Activated CD4-positive, alpha-beta T cell treated with anti-CD3 and anti-CD28 coated beads, Interleukin-2, amount 10 ng/mL, durations not matched to agents 24 days and 14 days (primary cell): ENCODE measurements at places on chromosomes 3 and 15. TPM values are rescaled to one million over a fixed set of nuclear protein-coding genes. Genes with fewer than 3 reads are reported as not detected.

The KY gene
- total RNA-seq, result not detected in 2 replicates

The TOMM70 gene
- total RNA-seq, result 57.4 and 61.5 TPM in 2 replicates

The LRTM1 gene
- total RNA-seq, result not detected in 2 replicates

The MINAR1 gene
- 0.64 and 0.65 TPM in 2 replicates for total RNA-seq

The FBN1 gene
- 0.64 and 1.0 TPM in 2 replicates for total RNA-seq

The THPO gene
- total RNA-seq, result not detected in 2 replicates

The FBLN2 gene
- total RNA-seq, result not detected in 2 replicates

The DNAH12 gene
- total RNA-seq, result not detected in 2 replicates

The CCRL2 gene
- 1.7 and 1.9 TPM in 2 replicates for total RNA-seq

The ARL14 gene
- not detected in 2 replicates for total RNA-seq

The MYO5C gene
- 0.24 and 0.30 TPM in 2 replicates for total RNA-seq

The WDR93 gene
- not detected in 2 replicates for total RNA-seq

The HRG gene
- not detected in 2 replicates for total RNA-seq

The TNFSF10 gene
- total RNA-seq, result 71.5 and 77.5 TPM in 2 replicates

- DNase-seq, result no peak
Observed at GRCh38 chr15:34796847-34797435, 1.6 kb upstream of the ACTC1 start.

DNA sequence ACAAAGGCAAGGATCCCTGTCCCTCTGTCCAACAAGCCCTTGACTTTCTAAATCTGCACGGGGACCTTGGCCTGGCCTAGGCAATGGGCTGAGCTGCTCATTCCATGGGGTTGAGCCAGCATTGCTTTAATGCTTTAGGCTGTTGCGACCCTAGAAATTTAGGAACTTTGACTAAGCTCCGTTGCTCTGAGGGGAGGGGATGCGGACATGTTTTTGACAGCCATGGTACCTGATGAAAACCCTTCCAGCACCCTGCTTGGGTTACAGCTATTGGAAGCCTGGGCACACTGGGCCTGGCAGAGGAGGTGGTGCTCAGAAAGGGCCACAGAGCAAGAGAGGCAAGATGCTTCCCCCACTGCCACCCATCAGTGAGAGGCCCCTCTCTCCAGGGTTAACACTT, 37.1 kb downstream of the SYNM start:
- no peak for DNase-seq

- DNase-seq, result peak; percentile 72
Observed at GRCh38 chr15:84955089-84955848, 26.4 kb upstream of the PDE8A start.

GRCh38 chr3:11662392-11662990, 18.8 kb upstream of the VGLL4 start:
- no peak for DNase-seq

DNA sequence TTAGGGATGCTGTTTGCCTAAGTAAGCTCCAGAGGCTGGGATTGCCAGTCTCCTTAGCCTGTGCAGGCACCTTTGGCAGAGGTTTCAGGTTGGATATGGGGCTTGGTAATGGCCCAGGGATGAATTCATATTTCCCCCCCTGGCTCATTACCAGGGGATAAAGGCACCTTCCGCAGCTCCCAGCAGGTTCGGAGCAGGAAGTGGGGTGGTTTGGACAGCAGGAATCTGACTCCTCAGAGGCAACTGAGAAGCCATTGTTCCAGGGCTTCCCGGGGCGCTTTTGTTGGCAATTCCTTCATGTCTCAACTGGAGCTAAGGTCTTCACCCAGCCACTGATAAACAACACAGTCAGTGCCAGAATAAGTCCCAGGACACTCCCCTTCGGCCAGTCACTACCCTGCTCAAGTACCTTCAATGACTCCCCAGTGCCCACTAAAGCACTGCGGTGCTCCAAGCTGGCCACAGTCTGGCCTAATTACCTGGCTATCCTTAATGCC, 85.3 kb upstream of the SLC6A6 start:
- no peak for DNase-seq

GRCh38 chr15:33150431-33150941, 44.0 kb downstream of the FMN1 start:
- no peak for DNase-seq

- no peak for DNase-seq
Observed at GRCh38 chr3:194148383-194148782, 12.4 kb downstream of the HES1 start.

GRCh38 chr15:99052205-99052604, 44.6 kb upstream of the PGPEP1L start:
- no peak for DNase-seq

GRCh38 chr3:102718651-102719050, 283.8 kb downstream of the ZPLD1 start:
- no peak for DNase-seq

GRCh38 chr3:185308126-185308754, 54.4 kb upstream of the EHHADH start:
- DNase-seq, result peak; percentile 86

GRCh38 chr3:156145866-156146265, 25.5 kb downstream of the KCNAB1 start:
- no peak for DNase-seq

DNA sequence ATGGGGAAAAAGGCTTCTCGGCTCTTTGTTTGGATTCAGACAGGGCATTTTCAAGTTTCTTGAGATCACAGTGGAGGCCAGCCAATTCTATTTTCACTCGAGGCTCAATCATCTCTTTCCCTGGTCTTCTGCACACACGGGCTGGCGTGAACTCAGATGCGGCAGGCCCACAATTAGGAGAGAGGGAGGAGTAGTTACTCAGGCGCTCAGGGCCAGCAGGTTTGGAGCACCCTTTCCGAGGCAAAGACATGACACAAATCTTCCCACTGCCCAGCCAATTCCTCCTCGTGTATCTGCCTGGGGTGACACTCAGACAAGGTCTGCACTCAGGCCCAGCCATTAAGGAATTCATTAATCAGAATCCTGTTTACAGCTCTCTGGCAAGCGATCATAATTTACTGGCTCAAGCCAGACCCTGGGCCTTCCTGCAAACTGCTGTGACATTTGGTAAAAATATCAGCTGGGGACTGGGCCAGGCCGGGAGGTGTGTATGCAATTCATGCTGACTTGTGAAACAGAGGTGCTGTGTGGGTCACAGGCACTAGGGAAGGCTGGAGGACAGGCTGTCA, 68.1 kb upstream of the TLE3 start:
- DNase-seq, result no peak

- no peak for DNase-seq
Observed at GRCh38 chr3:134594331-134594741, 56.5 kb downstream of the KY start.

DNA sequence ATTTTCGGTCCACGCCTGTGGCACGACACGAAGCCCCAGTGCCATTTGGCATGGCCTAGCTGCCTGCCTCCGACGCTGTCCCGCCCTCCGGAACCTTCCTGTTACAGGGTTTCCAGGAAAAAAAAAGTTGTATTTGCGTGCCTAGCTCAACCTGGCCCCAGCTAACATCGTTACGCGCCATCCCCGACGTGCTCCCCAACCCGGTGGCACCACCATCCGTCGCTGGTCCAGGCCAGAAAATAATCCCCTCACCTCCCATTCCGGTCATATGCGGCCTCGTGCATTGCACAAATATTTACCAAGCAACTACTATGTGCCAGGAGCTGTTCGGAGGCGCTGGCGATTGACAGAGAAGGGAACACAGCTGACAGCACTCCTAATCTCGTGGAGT, 1.4 kb upstream of the CYP1A1 start:
- DNase-seq, result no peak

- no peak for DNase-seq
Observed at GRCh38 chr3:126358038-126358815, 1.0 kb upstream of the KLF15 start.

GRCh38 chr3:17505856-17506255, 236.6 kb downstream of the TBC1D5 start:
- no peak for DNase-seq

DNA sequence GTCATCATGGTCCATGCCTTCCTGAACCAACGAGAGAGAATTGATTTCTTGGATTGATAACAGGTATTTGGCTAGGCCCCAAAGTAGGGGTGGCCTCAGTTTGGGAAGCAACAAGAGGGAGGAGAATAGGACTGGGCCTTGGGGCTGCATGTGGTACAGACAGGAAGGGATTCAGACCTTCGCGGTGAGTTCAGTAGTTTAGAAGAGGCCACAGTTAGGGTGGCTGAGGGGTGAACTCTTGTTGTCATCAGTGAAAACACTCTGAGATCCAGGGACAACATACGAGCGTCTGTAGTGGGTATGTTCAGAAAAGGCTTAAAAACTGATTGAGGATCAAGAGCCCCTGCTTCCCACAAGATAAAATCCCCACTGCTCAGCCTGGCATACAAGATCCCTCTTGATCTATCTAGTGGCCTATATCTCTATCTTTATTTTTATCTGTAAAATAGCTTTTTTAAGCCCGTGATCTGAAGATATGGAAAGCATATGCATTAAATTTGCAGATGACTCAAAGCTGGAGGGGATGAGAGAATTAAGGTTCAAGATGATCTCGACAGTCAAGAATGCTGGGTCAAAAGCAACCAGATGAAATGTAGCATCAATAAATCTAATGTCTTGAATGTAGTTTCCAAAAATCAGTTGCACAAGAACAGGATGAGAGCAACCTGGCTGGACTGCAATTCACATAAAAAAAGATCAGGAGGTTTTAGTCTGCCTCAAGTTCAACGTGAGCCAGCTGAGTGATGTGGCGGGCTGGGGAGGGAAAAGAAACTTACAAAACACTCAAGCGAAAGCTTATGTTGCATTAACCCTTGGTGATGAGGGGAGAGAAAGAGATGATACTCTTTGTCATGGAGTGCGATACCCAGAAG, 221.1 kb upstream of the TLE3 start:
- no peak for DNase-seq

DNA sequence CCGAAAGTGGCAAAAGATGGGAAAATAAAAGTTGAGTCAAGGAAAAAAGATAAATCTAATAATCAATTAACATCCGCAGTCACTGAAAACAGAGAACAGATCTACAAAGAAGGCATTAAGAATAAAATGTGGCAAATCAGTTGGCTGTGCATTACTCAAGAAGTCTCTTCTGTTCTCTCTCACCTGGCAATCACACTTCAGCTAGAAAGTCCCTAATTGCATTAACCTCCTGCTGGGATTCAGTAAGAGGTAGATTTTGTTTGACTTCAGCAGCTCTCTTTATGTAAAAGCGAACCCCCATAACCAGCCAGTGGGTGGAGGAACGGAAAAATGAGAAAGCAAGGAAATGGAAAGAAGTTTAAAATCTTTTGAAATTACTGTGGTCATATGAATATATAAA, 94.7 kb upstream of the PLXND1 start:
- no peak for DNase-seq

GRCh38 chr15:66630801-66631351, 65.1 kb upstream of the LCTL start:
- DNase-seq, result no peak

DNA sequence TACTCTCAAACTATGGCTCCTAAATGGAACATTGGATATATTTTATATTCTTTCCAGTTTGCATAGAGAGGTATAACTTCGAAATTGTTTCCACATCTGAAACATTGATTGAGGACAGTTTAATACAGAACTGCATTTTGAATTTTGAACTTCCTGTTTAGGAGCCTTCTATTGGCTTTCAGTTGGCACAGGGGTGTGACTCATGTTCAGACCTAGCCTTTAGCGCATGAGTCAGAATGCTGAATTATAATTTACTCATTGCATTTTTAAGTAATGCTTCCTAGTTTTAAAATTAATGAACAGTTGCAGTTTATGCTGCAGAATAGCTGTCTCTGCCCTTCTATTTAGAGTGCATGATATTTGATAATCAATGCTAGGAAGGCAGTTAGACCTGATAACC, 751.7 kb downstream of the CADM2 start:
- no peak for DNase-seq

GRCh38 chr3:107699682-107700081, 176.9 kb downstream of the BBX start:
- no peak for DNase-seq

- DNase-seq, result no peak
Observed at GRCh38 chr3:59831394-59831793, 781.6 kb upstream of the CFAP20DC start.

DNA sequence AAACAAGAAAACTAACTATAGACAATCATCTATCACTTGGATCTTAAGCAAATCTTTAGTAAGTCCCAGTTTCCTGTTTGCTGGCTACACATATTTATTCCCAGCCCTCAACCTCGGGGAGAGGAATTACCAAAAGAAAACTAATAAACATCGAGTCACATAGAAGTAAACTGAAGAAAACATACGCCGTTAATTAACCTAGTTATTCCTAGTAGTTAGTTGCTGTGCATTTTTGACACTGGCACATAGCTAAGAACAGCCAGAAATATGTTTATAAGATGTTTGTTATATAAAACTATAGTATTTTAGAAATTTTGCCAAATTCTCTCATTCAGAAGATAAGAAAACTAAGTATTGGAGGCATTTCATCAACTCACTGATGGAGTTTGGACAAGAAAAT, 407.2 kb upstream of the ARHGEF26 start:
- DNase-seq, result no peak

GRCh38 chr3:123935830-123936229, 25.2 kb downstream of the CCDC14 start:
- DNase-seq, result no peak

GRCh38 chr15:73538123-73538522, 95.1 kb downstream of the NPTN start:
- DNase-seq, result no peak
